ENCODE measurements at places on chromosomes 4 and X.

- no peak for DNase-seq
These were observed 668.0 kb upstream of the LCORL start for GRCh38 chr4:18689308-18690115.

DNA sequence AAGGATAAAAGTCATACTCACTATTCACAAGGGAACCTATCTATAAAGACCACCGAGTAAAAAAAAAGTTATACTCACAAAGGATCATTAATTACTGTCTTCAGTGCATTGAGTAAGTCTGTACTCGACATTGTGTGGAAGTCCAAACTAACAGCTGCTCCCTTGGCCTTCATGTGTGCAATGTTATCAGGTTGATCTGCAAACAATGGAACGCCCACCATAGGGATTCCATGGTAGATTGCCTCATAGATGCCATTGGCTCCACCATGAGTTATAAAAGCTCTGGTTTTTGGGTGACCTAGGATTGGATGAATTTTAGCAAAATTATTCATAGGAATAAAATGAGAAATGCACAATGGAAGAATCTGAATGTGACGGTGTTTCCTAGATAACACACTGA lies 10.6 kb downstream of the UGT2B4 start:
- DNase-seq, result no peak

DNA sequence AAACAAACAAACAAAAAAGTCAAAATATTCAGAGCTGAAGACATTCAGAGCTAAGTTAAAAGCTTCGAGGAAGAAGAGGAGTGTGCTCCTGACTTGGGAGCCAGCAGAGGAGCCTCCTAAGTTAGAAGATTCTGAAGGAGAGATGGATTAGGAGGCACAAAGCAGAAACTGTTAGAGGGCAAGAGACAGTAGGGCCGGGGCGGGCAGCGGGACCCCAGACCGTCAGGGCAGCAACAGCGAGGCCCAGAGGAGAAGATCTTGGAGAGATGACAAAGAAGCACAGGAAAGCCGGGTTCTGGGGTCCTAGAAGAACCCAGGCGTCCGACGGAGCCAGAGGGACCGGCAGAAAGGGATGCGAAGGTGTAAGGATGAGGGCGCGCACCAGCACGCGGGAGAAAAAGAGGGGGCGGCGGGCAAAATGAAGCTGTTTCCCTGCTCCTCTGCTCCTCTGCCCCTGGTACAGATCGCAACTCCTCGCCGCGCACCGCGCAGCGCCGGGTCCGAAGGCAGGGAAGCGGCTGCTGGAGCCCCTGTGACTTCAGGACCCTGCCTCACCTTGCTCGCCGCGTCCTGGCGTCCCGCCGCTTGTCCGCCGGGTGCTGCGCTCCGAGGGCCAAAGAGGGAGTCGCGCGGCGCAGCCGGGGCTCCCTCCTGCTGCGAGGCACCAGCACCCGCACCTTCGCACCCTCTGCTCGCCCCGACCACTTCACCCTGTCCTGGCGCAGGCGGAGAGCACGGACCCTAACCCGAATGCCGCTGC lies 477 bp downstream of the KLHL13 start:
- DNase-seq, result no peak

- no peak for DNase-seq
These were observed 107.6 kb downstream of the SOWAHB start for GRCh38 chr4:76790377-76790776.

GRCh38 chr4:136749989-136750388 lies 782.3 kb downstream of the PCDH18 start:
- no peak for DNase-seq

DNA sequence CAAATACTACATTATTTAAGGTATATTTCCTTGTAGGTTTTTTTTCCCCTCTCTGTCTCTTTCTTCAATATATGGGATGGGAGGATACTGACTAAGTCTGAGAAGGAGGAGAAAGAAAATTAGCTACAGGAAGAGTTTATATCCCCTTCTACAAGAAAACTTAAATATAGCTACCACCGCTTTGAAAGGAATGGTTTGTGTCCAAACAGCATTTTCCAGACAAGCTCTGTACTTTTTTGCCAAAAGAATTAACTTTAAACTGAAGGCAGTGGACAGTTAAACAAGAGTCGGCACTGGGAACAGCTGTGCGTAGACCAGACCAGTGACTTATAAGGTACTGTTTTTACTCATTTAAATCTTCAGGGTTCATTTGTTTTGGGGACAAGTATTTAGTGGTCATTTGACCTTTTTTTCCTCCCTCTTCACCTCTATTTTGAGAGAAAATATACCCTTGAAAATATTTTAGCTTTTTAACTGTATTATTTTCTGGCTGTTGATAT lies 303.7 kb downstream of the ARHGAP24 start:
- no peak for DNase-seq

Data from NCI-H1436 treated with DMSO at 0.1 percent for 48 hours (cell line).